RPMI7951 (cell line): ENCODE measurements at places on chromosomes 7 and 10. TPM values are rescaled to one million over a fixed set of nuclear protein-coding genes. Genes with fewer than 3 reads are reported as not detected.

The VSIR gene
- 1.6 and 1.7 TPM in 2 replicates for total RNA-seq

DNA sequence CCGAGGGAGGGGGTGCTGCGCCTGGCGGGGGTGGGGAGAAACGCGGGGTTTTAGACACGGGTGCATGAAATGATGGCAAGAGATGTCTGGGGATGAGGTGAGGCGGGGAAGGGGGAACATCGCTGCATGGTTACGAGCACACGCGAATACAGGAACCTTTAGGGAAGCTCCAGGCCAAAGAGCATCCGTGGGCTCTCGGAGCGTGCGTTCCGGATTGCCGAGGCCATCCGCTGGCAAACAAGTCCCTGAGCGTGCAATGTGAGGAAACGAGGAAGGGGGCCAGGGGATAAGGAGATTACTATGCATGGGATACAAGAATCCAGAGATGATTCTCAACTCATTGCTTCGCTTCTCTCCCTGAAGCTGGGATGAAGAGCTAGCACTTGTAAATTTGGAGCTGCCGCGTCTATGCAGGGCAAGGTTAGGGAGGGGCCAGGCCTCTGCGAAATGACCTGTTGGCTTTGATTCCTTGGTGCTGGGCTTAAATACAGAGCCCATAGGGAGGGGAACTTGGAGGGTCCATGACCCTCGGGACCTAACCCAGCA is 520 bp upstream of the WNT2 start:
- peak; percentile 3 for DNase-seq

GRCh38 chr7:1470901-1471300 is 11.6 kb upstream of the MICALL2 start:
- no peak for DNase-seq

- no peak for DNase-seq
Measured at GRCh38 chr10:23432166-23432565, 6.7 kb upstream of the OTUD1 start.

DNA sequence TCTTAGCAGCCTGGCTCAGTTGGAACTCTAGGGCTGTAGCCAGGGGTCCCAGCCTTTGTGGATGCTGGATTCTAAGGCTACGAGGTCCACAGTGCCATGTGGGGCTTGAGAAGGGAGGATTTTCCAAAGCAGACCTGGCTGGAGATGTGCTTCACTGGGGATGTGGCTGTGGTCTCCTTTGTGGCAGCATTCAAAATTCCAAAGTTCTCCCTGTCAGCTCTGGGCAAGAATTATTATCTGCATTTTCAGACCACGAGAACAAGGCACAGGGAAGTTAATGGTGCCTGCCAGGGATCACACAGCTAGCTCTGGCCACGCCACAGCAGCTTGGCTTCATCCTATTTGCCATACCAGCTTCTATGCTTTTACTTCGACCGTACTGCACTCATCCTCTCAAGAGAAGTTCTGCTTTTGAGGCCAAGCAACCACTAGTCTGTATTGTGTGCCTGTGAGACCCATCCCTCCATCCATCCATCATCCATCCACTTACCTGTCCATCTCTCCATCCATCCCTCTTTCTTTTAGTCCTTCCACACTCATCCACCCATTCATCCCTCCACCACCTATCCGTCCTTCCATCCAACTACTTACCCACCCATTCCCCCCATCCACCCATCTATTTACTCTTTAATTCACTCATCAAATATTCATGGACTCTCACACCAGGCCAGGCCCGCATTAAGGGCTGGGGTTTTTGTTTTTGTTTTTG is 71.5 kb downstream of the ZMIZ1 start:
- DNase-seq: no peak

GRCh38 chr7:11009631-11010030 is 36.0 kb downstream of the PHF14 start:
- no peak for DNase-seq

- DNase-seq: peak; percentile 53
Measured at GRCh38 chr10:70528741-70529362, 50.3 kb downstream of the PALD1 start.

DNA sequence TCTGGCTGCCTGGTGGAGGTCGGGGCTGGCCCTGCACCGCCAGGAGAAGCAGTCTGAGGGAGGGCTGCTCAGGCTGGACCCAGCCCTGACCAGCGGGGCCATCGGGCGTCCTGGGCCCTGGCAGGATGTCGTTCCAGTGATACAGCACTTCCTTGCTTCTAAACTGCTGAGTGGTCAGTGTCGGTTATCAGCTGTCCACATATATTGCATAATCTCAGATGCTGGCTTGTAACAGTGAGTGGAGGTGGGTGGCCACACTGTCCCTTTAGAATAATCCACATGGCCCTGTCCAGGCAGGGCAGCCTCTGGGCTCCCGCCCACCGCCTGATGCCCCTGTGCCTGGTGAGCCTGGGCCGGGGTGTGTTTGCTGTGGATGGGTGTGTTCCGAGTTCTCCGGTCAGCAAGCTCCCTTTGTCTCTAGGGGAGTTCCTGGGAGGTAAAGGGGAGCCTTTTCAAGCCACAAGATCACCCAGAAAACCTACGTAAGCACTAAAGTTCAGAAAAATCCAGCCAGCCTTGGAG is 86.1 kb downstream of the LHPP start:
- no peak for DNase-seq

DNA sequence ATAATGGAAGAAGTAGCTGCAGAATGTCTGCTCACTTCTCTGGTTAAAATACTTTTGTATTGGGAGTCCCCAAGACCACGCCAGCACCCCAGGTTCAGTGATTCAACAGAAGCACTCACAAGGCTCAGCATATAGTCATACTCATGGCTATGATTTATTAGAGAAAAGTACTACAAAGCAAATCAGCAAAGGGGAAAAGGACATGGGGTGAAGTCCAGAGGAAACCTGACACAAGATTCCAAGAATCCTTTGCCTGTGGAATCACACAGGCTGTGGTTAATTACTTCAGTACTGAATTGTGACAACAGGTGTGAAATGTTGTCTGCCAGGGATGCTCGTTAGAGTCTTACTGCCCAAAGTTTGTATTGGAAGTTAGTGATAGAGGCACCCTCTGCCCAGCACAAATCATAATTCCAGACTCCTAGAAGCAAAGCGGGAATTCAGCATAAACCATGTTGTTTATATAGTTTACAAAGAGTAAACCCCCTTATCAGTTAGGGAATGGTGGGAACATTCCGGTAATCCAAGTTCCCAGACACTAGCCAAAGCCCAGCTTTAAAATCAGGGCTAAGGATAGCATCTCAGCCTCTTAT is 79.4 kb downstream of the HYCC1 start:
- DNase-seq: peak; percentile 11

GRCh38 chr10:87976101-87976743 is 112.8 kb downstream of the PTEN start:
- no peak for DNase-seq

The CHN2 gene
- total RNA-seq: 0.20 and 0.36 TPM in 2 replicates

DNA sequence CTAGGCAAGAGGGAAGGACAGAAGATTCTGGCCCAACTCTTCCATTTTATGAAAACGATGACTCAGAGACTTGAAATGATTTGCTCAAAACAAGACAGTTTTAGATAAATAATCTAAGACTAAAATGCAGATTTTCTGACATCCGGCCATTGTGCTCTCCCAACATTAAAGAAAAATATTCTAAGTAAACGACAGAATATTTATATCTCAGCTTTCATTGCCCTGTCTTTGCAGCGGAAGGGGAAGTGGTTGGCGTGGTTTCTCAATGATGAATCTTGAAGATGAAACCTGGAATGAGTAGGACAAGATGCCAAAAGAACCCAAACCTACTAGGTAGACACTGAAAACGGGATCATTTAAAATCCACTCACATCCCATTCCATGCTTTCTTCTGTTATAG is 28.9 kb upstream of the NPY start:
- DNase-seq: no peak

The TFPI2 gene
- total RNA-seq: 229 and 267 TPM in 2 replicates
